Activated naive CD4-positive, alpha-beta T cell treated with anti-CD3 and anti-CD28 coated beads for 36 hours (primary cell): ENCODE measurements at places on chromosomes 3 and 15.

GRCh38 chr3:181717549-181718171, 5.9 kb downstream of the SOX2 start:
- no peak for DNase-seq

- DNase-seq = no peak
These were observed 1026.2 kb upstream of the NR2F2 start for GRCh38 chr15:95304151-95304946.

GRCh38 chr15:60191016-60191415, 186.9 kb downstream of the FOXB1 start:
- DNase-seq = no peak

DNA sequence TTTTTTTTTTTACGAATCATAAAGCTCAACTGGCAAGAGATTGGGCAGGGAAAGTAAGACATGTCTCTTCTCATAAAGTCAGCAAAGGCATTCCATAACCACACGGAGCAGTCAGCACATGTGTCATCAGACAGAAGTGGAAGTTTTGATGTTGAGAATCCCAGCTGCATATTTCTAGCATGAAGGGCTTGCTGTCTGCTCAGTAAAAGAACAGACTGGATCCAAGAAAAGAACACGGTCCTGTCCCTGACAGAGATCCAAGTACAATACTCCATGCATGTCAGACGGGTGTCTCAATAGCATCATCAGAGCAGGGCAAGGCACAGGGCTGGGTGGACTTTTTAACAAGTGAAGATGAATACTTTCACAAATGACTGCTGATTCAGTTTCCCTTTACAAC, 38.2 kb downstream of the ABI3BP start:
- DNase-seq = no peak

DNA sequence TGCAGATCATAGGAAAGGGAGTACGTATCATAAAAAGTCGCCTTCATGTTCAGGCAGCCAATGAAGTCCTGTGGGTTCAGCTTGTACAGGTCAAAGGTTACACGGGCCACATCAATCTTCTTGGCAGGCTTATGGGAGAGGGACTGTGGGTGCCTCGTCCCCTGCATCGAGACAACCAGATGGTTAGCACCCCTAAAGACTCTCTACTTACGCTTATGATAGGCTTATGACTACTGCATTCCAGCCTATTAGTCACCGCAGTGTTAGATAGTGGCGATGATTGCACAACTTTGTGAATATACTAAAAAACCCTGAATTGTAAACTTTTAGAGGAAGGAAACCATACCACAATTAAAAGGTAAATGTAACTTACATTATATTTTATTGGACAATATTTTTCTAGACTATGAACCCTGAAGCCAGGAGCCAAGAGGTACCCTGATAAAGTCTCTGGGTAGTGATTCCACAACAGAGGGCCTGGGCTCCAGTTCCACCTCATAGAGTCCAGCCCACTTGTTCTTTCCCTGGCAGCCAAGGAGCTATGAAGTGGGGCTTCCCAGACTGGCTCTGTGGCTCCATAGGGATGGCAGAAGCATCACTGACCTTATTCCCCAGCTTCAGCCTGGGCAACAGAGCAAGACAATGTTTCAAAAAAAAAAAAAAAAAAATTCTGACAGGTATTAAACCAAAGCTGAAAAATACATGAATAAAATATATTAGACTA, 2.5 kb upstream of the FANCD2 start:
- DNase-seq = no peak

GRCh38 chr15:62054979-62055378, 5.3 kb downstream of the VPS13C start:
- no peak for DNase-seq

DNA sequence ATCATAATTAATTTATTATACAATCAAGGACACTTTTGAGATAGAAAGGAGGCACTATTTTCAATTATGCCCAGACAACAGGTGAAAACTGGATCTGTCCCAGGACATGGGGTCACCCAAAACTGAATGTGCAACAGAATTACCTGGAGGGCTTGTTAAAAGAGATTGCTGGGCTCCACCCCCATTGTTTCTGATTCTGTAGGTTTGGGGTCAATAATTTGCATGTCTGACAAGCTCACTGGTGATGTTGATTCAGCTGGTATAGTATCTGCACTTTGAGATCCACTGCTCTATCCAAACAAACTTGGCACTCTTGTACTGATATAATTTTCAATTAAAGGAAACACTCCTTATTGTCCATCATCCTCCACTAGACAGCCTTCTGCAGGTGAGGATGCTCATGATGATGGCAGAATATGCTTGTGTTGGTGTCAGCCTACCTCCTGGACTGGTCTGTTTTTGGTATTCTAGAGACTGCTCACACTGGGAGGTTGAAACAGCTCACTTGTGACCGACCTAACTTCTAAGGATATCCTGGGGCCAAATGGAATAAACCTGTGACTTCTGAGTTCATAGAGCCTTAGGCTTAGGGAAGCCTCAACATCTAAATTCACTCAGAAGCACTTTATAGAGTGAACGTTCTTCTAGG, 2.2 kb downstream of the P2RY14 start:
- DNase-seq = peak; percentile 14

- DNase-seq = no peak
These were observed 126.3 kb downstream of the FOXB1 start for GRCh38 chr15:60130398-60130797.

DNA sequence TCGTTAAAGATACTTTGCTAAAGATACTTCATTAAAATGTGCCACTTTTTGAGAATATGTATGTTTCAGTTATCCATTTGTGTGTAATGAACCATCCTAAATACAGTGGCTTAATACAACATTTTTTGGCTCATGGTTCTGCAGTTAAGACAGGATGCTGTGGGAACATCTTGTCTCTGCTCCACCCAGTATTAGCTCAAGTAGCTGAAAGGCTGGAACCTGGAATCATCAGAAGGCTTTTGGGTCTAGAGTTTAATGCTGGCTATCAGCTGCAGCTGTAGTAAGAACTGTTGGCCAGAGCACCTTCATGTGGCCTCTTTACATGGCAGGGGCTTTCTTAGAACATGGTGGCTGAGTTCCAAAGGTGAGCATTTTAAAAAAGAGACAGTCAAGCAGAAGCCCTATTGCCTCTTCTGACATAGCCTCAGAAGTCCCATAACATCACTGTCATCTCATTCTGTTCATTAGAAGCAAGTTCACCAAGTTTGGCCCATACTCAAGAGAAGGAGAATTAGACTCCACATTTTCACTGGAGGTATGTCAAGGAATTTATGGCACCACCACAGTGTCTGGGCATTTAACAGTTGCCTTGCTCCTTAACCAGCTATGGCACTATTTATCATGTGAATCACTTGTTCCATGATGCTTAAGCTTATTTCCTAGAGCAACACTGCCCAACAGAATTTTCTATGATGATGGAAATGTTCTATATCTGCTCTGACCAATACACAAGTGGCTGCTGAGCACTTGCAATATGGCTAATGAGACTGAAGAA, 70.4 kb upstream of the PDZRN3 start:
- DNase-seq = no peak

DNA sequence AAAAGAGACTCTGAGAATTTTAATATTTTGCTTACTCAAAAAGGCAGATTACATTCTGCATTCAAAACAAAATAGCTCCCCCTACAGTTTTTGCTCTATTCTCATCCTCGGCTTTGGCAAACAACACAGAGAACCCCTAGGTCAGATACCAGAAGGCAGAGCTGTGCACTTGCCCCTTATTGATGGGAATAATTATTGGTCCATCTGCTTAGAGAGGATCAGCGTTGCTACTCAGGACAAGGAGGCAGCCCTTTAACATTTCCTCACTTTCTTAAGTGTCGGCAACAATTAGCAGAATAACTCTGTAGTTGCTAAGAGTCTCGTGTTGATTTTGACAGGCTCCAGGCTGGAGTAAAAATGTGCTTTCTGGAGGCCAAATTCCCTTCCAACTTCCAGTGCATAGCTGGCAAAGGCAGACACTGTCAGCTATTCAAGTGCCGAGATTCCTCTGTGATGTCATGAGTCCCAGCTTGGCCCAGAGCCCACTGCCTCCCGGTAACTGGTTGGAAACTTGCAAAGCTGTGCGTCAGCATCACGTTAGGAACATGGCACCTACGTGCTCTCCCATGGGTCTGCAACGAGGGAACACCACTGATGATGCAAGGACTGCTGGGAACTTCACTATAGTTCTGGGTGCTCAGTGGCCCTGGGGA, 482.7 kb upstream of the ADAMTS9 start:
- DNase-seq = no peak

- no peak for DNase-seq
These were observed 309.1 kb downstream of the TUSC7 start for GRCh38 chr3:117018655-117019054.

- DNase-seq = no peak
These were observed 426.8 kb downstream of the MECOM start for GRCh38 chr3:169236662-169237186.

- no peak for DNase-seq
These were observed 418.8 kb downstream of the MAGI1 start for GRCh38 chr3:65619888-65620287.

DNA sequence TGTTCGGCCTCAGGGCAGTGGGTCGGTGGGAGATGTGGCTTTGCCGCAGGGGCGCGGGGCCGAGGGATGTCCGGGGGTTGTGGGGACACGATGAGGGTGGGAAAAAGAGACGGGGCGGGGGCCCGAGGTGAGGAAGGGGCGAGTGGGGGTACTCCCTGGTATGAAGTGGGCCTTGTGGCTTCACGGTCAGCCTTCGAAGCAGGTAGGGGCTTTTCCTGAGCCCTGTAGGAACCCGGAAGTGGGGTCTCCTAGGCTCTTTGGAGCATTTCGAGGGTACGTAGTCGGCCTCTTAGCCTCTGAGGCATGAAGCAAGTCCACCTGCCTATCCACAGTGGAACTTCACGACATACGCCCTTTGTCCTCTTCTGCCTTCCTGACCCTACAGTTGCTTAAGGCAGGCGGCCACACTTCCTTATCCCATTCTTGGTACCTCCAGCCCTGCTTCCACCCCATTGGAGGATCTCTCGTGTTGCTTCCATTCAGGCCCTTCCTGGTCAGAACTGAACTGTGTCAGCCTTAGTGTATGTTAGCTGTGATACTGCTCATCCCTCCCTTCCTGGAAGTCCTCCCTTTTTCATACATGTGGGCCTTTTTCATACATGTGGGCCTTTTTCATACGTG, 389 bp downstream of the ARPC4 start:
- peak; percentile 53 for DNase-seq

- DNase-seq = no peak
These were observed 31.2 kb downstream of the CD276 start for GRCh38 chr15:73715417-73715816.

DNA sequence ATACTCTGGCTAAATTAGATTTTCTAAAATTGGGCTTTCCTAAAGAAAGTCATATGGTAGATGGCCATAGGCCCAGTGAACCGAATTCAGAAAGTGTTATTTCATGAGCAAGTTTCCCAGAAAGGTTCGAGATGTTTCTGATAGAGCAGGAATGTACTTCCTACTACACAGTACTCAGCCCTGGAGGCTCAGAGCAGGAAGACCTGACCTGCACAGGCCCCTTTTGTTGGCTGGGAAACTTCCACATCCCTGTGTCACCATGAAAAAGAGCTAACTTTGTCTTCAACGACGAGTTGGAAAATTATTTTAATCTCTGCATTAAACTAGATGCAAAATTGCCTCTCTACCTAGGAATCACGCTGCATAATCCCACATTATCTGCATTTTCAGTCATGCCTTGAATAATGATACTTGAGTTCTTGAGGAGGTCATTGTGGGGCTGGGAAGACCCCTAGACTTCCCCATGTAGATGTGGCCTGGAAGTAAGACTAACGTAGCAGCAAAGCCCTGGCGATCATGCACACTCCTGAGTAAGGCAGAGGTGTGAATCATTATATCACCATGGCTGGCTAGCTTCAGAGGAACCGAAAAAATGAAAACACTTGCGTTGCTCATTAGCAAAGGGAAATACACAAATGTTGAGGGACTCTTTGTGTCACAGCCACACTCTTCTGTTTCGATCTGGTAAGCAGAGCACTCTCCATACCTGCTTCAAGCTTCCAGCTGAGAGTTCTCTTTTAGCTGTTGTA, 47.1 kb downstream of the CMTM7 start:
- peak; percentile 67 for DNase-seq

DNA sequence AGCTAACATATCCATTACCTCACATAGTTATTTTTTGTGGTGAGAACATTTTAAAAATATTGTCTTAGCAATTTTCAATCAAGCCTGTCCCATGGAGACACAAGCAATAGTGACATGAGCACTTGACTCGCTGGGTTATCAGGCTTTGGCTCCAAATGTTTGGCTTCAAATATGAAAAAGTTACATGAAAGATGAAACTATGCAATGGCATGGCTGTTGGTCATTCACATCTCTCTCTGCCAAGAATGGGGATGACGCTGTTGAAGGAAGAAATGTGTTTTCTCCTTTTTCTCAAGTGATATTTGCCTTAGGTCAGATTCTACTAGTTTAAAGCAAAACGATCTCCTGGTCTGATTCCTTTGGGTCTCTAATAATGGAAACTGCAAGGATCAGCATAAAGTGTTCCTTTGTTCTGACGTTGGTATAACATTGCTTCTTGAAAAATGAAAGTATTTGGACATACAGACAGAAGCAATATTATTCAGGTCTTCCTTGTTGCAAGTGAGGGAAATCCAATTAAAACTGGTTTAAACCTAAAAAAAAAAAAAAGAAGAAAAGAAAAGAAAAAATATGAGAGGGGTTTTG, 71.2 kb downstream of the SSUH2 start:
- DNase-seq = no peak

GRCh38 chr15:78937132-78937739, 7.6 kb downstream of the CTSH start:
- no peak for DNase-seq

GRCh38 chr3:82163907-82164520, 402.6 kb upstream of the GBE1 start:
- DNase-seq = no peak

DNA sequence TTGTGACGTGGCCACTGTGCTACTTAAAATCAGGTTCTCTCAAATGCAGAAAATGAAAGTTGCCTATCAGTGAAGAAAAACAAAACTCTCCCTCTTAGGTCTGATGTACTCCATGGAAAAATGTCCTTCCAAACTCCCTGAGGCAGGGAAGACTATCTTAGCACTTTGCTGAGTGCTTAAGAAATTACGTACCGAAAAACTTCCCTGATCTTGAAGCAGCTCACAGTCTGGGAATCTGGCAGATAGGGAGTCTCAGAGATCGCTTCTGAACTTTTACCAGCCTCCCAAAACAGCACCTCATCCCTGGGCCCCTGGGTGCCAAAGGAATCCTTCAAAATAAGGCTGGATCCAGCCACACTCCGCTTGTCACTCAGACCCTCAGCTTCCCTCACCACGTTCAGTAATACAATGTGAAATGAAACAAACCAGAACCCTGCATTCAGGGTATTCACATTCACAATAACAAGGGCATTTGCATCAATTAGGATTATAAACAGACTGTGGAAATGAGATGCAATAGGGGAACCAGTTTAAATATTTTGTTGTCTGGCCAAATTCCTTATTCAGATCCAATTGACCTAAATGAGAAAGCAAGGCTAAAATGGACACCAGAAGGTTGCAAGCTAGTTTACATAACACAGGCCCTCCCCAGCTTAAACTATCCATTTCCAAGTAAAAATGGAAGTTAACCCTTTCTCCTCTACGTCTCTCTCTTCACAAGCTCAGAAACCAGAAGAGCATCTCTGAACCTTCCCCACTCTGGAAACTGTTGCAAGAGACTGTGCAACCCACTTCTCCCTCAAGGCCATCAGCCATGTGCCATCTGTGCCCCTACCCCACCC, 20.9 kb downstream of the OSBPL10 start:
- DNase-seq = no peak
